ENCODE measurements at places on chromosomes 6 and 20. TPM values are rescaled to one million over a fixed set of nuclear protein-coding genes. Genes with fewer than 3 reads are reported as not detected.
A peak's percentile ranks its signal among the peaks of the same experiment; 100 is the strongest.

Gene VSTM2L
- not detected for total RNA-seq

Gene BLCAP
- 65.0 TPM for total RNA-seq

GRCh38 chr6:75296811-75297779 is 12.5 kb upstream of the TMEM30A start:
- DNase-seq: peak; percentile 44

GRCh38 chr20:35463455-35464300 is 8.3 kb downstream of the CEP250 start:
- DNase-seq: peak; percentile 67
